Fibroblast of mammary gland (primary cell): ENCODE measurements at places on chromosomes 2 and 18.

GRCh38 chr2:235806986-235807750, 313.3 kb downstream of the AGAP1 start:
- no peak for DNase-seq

GRCh38 chr2:15720561-15721307, 129.1 kb downstream of the DDX1 start:
- no peak for DNase-seq

- DNase-seq: no peak
Measured at GRCh38 chr2:575030-575726, 102.0 kb downstream of the TMEM18 start.

DNA sequence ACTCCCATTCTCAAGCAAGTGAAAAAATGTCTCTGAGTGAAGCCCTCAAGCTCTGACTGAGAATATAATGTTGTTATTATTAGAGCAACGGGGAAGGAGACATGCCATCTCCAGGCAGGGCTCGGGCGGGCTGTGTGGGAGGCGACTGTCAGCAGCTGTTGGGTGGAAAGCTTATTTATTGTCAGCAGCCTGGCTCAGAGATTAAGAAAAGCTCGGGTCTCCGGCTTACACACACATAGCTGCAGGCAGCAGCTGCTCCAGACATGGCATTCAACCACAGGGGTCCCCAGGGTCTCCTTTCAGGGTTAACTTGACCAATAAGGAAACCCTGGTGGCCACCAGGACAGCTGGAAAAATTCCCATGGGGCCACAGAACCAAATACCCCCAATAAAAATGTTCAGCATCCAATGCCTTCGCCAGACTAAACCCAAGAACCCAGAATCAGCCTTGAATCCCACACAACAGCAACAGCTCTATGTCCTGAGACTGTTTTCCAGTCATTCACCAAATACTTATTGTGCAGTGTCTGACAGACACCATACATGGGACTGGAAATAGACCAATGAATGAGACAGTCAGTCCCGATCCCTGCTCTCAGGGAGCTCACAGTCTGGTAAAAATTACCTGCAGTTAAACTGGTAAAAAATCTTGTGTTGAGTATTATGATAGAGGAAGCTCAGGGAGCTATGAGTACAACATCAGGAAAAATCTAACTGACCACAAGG, 70.5 kb upstream of the RTN4 start:
- DNase-seq: peak; percentile 66

DNA sequence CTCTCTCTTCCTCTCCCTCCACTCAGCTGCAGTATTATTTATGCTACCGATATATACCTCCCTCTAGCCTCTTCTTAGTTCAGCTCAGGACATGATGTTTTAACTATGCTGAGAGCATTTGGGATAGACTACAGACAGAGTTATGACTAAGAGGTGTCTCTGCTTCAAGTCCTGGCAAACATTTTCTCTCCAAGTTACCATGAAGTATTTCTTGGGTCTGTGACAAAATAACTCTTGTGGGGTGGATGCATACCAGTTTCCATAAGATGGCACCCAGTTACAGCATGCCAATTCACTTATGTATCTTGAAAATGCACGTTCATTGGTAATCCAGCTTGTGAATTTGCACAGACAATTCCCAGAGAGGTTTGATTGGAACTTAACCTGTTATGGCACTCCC, 737.6 kb downstream of the SLC4A3 start:
- DNase-seq: peak; percentile 70

DNA sequence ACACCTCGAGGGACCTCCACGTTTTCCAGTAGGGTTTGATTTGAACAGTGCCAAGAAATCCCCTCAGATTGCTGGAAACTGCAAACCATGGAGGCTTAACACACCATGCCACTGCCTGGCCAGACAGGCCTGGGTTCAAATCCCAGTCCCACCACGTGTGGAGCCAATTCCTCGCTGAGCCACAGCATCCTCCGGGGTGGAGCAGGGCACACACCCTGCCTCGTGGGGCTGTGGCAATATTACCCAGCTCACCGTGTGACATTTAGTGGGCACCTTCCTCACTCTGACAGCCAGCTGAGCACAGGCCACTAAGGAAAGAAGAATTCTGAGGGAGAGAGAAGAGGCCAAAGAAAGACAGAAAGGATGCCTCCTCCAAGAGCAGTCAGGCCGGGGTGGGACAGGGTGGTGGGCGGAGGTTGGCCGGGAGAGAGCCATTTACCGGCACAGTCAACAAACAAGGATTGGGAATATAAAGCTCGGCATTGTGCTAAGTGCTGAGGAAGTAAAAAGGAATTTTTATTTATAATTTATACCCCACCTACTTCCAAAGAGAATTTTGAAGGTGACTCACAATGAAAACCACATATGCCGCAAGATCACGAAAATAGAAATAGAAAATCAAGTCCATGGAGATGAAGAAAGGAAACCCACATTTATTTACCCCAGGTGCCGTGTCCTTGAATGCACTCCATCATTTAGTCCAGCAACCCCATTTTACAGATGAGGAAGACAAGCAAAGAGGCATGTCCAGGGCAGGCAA, 111.5 kb downstream of the MCFD2 start:
- DNase-seq: peak; percentile 96

DNA sequence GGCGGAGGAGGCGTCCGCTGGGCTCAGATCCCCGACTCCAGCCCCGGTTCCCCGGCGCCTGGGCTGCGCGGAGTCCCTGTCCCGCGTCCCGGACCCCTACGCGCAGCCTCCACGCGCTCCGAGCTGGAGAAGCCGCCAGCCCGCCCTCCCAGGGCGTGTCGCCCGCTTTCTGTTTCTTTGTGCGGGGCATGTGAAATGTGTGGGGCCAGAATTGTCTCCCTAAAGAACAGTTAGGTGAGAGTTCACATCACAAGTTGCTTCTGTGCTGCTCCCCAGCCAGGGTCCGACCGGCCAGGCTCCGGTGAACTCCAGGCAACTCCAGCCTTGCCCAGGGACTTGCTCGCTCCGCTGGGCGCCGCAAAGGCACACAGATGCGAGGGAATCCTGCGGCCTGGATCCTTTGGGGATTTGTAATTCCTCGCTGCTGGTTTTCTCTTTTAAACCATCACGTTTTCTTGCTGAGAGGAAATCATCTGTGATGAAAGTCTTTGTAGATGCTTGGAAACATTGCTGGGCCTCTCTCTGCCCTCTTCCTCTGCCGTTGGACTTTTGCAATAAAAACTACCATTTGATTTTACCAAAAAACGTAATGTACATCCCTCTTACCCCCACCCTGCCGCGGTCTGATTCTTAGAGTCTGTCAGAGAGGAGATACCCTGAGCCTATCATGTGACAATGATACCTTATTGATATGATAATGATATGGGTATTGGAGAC, 631 bp downstream of the GYPC start:
- DNase-seq: peak; percentile 39
